ENCODE measurements at places on chromosomes 12 and 14.
A peak's percentile ranks its signal among the peaks of the same experiment; 100 is the strongest.

- no peak for DNase-seq
These were observed 168.2 kb upstream of the TMEM132C start for GRCh38 chr12:128098730-128099129.

GRCh38 chr14:71478542-71478941, 453.7 kb upstream of the RGS6 start:
- no peak for DNase-seq

DNA sequence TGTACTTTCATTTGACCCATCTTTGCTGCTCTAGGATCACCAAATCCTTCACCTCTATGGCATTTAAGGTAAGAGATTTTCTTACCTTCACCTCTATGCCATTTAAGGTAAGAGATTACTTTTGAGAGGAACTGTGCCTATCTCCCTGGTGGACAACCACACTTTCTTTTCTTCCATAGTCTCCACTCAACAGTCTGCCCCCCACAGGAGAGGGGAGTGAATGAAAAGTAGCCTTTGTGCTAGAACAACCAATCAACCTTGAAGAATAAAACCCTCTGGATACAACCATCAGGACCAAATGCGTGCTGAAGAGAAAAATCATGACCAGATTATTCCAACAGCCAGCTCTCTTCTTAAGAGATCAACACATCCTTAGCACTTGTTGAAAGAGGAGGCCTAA, 258.6 kb upstream of the TMPO start:
- no peak for DNase-seq

DNA sequence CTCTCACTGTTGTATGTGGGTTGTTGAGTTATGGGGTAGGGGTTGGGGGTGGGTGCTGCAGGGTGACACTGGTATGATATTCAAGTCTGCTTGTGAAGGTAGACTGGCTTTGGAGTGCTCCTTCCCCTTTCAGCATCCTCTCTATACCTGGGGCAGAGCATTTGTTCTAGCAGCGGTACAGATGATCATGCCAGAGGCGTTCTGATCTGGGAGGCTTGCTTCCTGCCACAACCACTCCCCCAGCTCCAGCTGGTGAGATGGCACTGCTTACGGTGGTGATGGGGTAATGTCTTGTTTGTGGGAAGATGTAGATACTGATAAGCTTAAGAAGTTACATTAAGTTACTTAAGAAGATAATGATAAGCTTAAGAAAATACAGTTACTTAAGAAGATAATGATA, 131.8 kb downstream of the ERC1 start:
- no peak for DNase-seq

DNA sequence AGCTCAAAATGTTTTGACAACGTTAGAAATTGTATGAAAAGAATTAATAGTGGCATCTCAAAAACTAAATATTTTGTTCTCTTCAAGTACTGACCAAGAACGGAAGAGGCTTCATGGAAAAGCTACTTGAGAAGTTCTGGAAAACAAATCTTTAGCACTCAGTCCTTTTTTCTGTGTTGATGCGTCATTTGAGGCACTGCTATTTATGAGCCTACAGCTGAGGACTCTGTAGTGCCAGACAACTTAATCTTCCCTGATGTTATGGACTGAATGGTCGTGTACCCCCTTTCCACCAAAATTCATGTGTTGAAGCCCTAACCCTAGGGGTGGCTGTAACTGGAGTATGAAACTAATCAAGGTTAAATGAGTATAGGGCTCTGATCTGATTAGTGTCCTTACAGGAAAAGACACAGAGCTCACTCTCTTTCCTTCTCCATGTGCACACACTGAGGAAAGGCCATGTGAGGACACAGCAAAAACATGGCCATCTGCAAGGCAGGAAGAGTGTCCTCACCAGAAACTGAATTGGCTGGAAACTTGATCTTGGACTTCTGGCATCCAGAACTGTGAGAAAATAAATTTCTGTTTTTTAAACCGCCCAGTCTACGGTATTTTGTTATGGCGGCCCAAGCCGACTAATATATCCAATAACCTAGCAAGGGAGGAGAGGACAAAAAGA, 337.0 kb upstream of the CLEC14A start:
- DNase-seq: no peak

DNA sequence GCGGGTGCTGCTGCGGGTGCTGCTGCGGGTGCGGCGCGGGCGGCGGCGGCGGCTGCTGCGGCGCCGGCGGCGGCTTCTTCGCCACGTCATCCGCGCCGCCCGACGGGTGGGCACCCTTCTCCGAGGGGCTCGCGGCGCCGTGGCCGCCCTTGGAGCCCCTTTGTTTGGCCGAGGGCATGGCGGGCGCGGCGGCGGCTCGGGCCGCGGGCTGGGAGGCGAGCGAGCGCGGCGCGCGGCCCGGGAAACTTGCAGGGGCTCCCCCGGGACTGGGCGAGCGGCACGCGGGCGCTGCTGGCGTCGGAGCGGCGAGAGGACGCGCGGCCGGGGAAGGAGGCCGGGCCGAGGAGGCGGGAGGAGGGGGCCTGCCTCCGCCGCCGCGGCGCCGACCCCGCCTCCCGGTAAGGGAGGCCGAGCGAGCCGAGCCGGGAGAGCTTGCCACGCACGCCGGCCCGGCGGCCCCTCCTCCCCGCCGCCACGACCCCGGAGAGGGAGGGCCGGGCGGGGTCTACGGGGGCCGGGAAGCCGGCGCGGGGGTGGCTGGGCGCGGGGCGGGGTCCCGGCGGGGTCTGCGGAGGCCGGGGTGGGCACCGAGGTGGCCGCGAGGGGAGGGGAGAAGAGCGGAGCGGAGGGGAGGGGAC, at the start of gene CKAP4:
TSS of gene CKAP4 (minus strand) at position 347 of the 638 bp plus-strand sequence. CDS start at position 178, 169 bp downstream.
- DNase-seq: peak; percentile 74

DNA sequence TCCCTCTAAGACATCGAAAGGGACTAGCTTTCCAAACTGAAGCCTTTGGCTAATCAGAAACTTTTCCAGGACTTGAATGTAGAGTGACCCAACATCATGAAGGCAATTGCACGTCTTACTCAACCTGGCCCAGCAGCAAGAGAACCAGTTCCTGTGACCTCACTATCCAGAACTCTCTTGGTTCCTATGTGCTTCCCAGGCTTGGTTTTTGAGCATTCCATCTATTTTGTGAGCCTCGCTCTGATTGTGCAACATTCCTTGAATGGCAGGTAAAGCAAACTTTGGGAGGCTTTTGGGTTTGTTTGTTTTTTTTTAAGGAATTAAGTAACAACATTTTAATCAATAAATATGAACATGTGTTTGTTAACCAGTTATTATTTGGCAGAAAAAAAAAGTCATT, 183.6 kb upstream of the EGLN3 start:
- no peak for DNase-seq

DNA sequence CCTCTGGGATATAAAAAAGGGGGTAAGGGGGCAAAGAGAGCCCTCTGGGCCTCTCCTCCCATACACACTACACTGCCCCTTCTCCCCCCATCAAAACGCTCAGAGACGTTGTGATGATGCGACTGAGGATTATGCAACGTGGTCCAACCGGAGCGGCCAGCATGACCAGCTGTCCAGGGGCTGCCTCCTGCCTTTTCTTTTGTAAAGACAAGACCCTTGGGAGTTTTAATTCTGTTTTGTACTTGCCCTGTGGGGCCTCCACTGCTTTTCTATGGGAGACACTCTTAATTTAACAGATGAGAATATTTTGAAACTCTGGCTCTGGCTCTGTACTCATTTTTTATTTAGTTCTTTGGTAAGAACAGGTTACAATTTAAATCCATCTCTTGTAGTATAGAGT, 7.2 kb downstream of the MBD6 start:
- DNase-seq: no peak

- no peak for DNase-seq
These were observed 4.5 kb upstream of the KRT4 start for GRCh38 chr12:52818388-52818787.

GRCh38 chr12:121048442-121048841, 9.4 kb upstream of the OASL start:
- no peak for DNase-seq

- DNase-seq: no peak
These were observed 154.4 kb downstream of the TTC7B start for GRCh38 chr14:90661866-90662265.

DNA sequence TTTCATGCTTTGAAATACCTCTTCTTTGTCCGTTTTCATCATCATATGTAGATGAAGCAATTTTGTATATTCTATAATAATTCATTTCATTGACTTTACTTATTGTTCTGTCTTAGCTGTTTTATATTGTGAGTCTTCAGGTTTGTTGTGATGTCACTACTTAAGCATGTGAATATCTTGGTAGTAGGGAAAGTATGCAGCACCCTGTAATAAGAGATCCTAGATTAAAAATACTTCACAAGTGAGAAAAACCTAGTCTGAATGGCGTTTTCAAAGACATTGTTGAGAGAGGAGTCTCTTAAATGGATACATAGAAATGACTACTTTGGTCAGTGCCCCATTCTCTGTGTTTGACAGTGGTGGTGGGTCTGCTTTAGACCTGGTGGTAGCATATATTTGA, 61.4 kb downstream of the SLC16A7 start:
- no peak for DNase-seq

DNA sequence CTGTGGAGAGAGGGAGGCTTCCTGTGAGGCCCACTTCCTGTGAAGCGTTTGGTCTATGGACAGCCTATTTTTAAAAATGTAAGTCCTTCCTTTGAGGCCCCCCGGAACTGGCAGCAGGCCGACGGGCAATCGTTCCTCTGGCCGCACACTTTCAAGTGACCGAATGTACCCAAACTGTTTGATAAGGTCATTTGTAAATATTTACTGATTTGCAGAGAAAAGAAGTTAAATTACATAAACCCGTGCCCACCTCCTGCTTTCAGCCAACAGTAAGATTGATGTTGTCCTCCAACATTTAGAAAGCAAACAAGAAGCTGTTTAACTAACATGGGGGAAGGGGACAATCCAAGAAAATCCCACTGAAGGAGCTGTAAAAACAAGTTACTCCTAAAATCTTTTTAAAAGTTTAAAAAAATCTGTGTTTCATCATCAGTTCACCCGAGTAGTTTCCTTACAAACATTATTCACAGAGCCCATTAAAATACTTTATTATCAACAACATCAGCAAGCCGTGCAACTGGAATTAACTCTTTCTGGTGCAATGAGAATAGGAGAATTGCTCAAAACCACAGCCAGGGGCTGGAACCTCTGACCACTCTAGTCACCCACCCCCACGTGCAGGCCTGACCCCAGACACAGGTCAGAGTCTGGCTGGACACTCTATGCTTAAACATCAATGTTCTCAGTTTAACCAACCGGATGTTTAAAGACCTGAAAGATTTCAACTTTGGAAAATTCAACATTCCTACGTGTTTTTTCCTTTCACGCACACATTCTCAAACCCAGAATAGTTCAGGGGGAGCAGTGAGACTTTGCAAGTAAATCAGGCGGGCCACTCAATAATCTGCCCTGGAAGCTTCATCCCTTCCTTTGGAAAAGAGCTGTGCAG, 65.3 kb downstream of the FOXN3 start:
- DNase-seq: no peak

DNA sequence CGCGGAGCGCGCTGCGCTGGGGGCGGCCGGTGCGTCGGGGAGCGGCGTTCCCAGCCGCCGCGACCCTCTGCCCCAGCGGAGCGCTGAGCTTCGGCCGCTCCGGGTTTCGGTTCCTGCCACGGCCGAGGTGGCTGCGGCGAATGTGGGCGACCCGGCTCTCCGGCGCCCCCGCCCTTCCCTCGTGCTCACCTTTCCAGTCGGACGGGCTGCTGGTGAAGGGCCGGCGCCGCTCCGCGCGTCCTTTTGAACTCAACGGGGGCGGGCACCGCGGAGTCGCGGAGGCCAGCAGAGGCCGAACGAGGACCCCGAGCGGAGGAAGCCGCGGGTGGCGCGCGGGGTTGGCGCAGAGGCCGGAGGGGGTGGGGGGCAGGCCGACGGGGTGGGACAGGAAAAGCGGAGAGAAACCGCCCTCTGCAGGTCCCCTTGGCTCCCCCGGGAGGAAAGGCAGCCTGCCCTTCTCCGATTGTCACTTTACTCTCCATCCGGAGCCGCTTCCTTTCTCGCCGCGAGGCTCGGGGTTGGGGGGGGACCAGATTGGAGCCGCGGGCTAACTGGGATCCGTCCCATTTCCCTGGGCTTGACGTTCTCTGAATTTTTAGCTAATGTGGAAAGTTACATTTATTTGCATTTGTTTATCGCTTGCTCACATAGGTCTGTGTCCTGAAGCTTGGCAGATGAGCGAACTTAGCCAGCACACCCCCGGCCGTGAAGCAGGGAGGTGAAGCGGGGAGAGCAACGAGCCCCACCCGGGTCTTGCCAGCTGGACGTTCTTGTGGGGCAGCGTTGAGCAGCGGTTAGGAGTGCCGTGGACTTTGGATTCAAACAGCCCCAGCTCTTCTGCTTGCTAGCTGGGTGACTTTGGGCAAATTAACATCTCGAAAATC, at the start of gene SMAGP:
TSS of gene SMAGP (minus strand) at position 349 of the 884 bp plus-strand sequence. CDS start 1,137 bp downstream, outside the sequence.
- DNase-seq: peak; percentile 44

- no peak for DNase-seq
These were observed 88.1 kb upstream of the TMEM263 start for GRCh38 chr12:106867651-106868050.

GRCh38 chr12:13211191-13211858, 14.8 kb downstream of the EMP1 start:
- no peak for DNase-seq

Data from RWPE1 (cell line).